ENCODE measurements at places on chromosomes 13 and 19.

DNA sequence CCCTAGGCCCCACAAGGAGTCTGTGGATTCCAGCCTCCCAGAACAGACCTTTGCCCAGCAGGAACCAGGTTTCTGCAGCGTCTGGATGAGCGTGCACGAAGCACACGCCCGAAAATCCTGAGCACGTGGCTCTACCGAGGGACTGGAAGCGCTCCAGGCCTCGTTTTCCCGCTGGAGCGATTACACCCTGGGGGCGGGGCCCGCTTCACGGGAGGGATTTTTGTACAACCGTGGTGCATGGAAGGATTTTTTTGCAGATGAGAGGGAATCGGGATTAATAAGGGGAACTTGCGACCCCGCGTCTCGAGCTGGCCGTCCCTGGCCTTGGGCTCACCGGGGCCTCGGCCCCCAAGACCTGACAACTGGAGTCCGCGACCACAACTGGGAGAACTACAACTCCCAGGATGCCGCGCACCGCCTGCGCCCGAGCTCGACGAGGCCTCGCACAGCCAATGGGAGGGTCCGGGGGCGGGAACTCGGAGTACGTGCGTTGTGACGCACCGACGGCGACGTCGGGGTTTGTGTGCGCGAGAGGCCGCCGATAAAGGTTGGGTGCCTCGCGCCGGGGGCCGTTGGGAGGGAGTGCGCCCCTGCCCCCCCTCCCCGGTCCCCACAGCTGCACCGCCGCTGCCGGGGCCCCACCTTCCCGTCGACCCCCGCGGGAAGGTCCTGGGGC is at the start of gene ZNF628:
ZNF628 (plus strand) TSS at position 518 of the 676 bp plus-strand sequence. CDS start 3,294 bp downstream, outside the sequence.
- DNase-seq: peak; percentile 98
- H3K27me3 ChIP-seq: no peaks in the 10 kb centered on the region
- peak within 1 kb of the TSS; percentile 98 for H3K27ac ChIP-seq

DNA sequence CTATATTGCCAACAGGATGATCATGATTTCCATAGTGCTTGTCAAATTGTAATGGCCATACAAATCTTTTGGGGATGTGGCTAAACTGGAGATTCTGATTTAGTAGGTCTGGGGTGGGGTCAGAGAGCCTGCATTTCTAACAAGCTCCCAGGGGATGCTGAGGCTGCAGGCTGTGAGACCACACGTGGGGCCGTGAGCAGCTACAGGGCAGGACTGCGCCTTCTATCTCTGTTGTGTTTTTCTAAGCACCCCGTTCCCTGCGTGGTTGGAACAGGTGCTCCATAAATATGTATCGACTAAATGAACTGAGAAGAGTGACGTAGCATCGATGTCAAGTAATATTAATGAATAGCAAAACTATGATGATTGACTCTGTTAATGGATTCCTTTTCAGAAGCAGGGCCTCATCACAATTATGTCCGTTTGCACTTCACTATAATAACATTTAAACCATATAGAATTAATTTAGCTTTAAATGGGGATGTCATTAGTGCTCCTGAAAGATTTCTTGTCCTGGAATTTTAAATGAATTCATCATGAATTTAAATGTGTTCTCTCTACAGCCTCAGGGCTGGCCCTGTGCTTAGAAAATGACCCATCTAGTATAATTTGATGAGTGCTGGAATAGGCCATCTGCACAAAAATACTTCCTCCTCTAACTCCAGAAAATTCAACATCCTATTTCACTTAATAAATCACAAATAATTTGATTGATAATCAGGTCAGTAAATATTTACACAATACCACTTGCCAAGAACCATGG is 51.7 kb upstream of the SIAH3 start:
- no peaks in the 10 kb centered on the region for H3K27me3 ChIP-seq
- no peaks in the 10 kb centered on the region for H3K36me3 ChIP-seq
- DNase-seq: no peak
- H3K4me1 ChIP-seq: no peaks in the 10 kb centered on the region
- no peak overlapping the region for H3K27ac ChIP-seq
- H3K4me3 ChIP-seq: no peak overlapping the region

DNA sequence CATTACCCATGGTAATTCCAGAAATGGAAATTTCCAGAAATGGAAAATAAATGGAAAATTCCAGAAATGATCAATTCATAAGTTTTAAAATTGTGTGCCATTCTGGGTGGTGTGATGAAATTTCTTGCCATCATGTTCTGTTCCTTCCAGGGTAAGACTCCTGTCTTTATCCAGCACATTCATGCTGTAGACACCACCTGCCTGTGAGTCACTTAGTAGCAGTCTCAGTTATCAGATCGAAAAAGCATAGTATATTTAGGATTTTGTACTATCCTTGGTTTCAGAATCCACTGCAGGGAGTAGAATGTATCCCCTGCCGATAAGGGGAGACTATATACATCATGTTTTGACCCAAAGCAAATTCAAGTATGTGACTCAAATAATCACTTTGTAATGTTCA is 26.7 kb upstream of the CSNK1A1L start:
- H3K4me1 ChIP-seq: no peaks in the 10 kb centered on the region
- no peak for DNase-seq
- H3K27me3 ChIP-seq: no peaks in the 10 kb centered on the region
- no peak overlapping the region for H3K4me3 ChIP-seq
- H3K36me3 ChIP-seq: no peaks in the 10 kb centered on the region

DNA sequence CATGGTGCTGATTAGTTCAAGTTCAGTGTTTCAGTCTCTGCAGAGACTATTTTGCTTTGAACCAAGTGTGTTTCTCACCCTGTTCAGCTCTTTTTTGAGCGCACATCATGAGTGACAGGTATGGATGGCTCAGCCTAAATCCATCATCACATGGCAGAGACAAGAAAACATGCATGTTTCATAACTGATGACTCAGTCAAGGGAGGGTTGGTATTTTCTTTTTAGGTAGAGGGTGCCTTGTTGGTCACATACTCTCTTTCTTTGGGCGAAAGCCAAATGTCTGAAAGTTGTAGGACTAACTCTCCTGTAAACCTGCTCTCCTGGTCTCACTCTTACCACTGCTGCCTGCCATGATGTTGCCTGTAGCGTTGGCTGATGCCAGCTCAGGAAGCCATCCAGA is 48.1 kb upstream of the RAP2A start:
- H3K4me1 ChIP-seq: no peaks in the 10 kb centered on the region
- no peak overlapping the region for H3K4me3 ChIP-seq

- no peaks in the 10 kb centered on the region for H3K36me3 ChIP-seq
- DNase-seq: no peak
- no peaks in the 10 kb centered on the region for H3K4me1 ChIP-seq
- H3K4me3 ChIP-seq: no peak overlapping the region
- no peaks in the 10 kb centered on the region for H3K27me3 ChIP-seq
These were observed 11.6 kb downstream of the GNG7 start for GRCh38 chr19:2690856-2691255.

- no peaks in the 10 kb centered on the region for H3K36me3 ChIP-seq
- H3K27ac ChIP-seq: no peak overlapping the region
- H3K4me1 ChIP-seq: no peaks in the 10 kb centered on the region
- no peak for DNase-seq
These were observed 232.1 kb downstream of the TM9SF2 start for GRCh38 chr13:99733346-99733745.

DNA sequence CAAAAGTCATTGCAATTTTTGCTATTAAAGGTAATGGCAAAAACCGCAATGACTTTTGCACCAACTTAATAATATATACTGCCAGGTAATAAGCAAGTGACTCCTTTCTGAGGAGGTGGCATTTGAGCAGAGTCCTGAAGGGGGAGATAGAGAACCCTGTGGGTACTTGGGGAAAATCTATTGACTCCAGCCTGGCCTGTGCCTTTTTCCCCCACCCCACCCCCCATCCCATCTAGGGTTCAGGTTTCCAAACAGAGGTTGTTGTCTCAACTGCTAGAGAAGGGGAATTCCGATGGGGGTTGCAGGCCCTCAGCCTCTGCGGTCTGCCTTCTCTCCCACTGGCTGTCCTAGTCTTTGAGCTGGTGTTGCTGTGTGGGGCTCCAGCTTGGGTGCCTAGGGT is 11.5 kb downstream of the S1PR2 start:
- no peaks in the 10 kb centered on the region for H3K27me3 ChIP-seq
- no peaks in the 10 kb centered on the region for H3K36me3 ChIP-seq
- H3K4me3 ChIP-seq: no peak overlapping the region
- DNase-seq: no peak
- H3K4me1 ChIP-seq: no peaks in the 10 kb centered on the region
- H3K27ac ChIP-seq: no peak overlapping the region

DNA sequence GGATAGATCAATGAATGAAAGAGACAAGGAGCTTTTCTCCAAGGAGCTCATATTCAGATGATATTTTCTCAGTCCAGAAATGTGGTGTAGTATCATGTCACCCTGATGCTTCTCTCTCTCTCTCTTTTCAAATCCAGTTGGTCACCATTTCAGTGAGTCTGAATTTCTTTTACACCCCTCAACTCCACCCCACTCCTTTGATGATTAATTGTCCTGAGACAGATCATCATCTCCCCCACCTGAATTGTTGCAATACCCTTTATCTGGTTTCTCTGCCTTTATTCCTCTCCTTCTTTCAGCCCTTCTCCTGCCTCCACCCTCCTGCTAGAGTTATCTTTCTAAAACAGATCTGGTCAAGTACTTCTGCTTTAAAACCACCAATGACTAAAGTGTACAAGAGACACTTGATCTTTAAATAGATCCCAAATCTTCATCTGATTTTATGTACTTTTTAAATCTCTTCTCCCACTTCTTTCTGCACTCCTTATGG is 299.8 kb downstream of the KLF5 start:
- H3K27ac ChIP-seq: no peak overlapping the region
- H3K36me3 ChIP-seq: no peaks in the 10 kb centered on the region
- H3K4me3 ChIP-seq: no peak overlapping the region
- H3K4me1 ChIP-seq: no peaks in the 10 kb centered on the region
- no peaks in the 10 kb centered on the region for H3K27me3 ChIP-seq

Measured in prostate gland (tissue), 2 donors.